ENCODE measurements at places on chromosomes 7 and 10. TPM values are rescaled to one million over a fixed set of nuclear protein-coding genes. Genes with fewer than 3 reads are reported as not detected.

Gene MRLN
- total RNA-seq, result not detected

Gene CLCN1
- total RNA-seq, result 0.55 TPM

Gene SLIT1
- total RNA-seq, result not detected

DNA sequence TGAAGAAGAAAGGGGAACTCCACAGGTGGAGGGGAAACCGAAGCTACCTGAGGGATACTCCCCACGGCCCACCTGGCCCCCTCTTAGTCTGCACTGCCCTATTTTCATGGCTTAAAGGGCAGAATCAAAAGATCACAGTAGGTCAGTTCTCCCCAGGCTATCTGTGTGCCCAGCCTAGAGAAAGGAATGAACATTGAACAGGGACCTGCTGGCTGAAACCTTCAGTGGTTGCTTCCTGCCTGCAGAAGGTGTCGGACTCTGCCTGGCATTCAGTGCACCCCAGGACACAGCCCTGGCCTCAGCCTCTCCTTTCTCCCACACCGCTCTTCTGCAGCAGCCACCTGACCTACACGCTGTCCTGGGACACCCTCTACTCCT, 74.5 kb downstream of the PRKAG2 start:
- no peak for DNase-seq

DNA sequence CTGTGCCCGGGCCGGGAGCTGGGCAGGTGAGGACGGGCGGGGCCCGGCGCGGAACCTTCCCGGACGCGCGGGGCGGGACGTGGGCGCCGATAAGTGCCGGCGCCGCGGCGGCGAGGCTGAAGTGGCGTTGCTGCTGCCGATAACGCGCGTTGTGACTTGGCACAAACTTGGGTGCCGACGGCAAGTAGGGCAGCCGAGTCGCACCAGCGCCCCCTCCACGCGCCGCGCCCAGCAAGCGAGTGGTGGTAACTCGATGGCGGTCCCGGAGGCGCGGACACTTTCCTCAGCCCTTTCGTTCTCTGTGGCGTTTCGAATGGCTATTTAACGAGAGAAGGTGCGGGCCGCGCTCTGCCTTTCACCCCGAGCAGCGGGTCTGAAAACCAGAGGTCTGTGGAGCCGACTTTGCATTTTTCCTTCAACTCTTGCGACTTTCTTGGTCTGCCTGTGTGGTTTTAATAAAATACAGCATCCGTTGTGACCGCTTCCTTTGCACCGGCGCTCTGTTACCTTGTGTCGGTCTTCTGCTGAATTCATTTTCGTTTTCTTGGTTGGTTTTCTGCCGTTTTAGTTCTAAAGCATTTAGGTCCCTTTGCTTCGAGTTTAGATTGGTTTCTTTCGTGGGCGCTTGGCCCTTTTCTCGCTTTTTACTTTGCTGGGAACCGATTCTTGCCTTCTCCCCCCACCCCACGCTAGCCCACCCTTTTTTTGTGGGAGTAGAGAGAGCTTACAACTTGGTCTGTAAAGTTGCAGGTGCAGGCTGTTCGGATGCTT, 701 bp downstream of the STK17A start:
- peak; percentile 50 for DNase-seq

- peak; percentile 9 for DNase-seq
Observed at GRCh38 chr10:44249490-44249889, 135.4 kb downstream of the CXCL12 start.

- no peak for DNase-seq
Observed at GRCh38 chr7:24745355-24745754, 11.9 kb downstream of the GSDME start.

DNA sequence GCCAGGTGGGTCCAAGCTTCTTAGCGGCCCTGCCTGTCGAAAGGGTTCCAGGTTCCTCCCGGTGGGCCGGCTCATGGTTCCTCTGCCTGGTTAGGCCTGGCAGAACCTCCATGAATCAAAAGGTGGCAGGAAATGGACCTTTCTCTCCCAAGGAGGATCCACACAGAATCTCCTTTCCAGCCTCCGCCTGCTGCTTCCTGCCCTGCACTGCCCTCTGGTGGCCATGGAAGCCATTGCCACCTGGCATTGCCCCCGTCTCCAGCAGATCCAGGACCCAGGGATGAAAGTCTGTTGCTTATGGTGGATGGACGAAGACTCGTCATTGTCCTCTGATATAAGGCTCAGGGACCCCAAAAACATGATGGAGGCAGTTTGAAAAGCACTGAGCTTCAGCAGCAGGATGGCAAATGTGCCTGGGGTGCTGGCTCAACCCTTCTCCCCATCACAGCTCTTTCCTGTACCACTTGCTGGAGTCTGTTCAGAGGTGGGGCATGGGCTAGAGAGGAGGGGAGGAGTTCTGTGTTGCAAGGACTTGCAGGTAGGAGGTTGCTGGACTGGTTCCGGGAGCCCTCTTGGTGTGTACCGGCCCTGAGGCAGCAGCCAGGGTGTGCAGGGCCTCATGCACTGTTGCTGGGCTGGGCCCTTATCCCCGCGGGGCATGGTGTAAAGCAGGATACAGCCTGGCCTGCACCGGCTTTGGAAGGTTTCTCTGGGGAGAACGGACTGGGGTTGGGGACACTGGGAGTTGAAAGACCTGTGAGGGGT, 11.3 kb upstream of the INMT start:
- peak; percentile 80 for DNase-seq

DNA sequence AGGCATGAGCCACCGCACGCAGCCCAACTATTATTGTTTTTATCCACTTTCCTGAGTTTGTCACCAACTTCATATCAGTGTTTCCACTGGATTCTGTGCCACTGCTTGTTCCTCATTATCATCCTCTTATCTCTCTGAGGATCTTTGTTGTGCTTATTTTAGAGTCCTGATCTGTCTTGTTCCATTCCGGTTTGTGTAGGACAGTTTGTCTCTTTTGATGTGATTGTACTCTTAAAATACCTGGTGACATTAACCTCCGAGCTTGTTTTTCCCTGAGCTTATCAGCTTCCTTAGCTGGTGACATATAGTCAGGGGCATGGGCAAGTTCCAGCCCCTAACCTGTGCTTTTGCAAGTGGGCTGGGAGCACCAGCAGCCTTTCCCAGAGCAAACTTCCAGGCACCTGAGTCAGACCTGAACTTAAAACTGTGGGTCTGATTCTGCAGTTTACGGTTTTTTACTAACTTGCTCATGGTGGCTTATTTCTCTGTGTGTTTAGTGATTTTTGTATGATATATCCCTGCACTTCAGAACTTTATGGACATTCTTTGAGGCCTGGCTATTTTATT, 23.1 kb upstream of the FMC1 start:
- DNase-seq, result no peak

DNA sequence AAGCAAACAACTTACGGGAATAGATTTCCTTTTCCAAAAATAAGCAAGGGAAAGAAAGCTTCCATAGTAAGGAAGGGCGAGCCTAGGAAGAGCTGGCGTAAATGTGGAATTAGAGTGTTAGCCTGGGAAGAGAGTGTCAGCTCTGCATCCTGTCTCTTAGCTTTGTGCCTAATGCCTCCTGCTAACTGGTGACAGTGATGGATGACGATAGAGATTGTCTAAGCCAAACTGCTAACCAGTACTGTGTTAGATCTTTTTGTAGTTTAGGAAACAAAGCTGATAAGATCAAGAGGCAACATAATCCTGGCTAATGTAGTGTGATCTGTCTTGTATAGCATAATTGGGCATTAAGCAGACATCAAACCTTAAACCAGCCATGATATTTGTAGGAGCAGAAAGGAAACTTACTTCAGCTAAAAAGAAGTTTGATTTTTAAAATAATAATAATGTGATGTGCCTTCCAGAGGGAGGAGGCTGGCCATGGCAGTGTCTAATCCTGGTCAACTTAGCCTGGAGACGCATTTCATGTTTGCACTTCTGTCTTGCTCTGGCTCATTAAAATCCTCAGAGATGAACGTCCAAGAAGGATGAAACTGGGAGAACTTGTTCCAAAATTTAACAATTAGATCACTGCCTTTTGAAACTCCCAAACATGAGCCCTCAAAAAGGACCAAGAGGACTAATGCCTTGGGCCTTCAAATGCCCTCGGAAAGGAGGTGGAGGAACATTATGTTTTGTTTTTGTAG, 85.1 kb downstream of the FAM204A start:
- DNase-seq, result no peak

GRCh38 chr10:67521546-67521945, 174.4 kb downstream of the CTNNA3 start:
- DNase-seq, result no peak
